Posterior cingulate gyrus (tissue), 11 donors: ENCODE measurements at places on chromosomes 6 and 20.

- DNase-seq: no peak
Observed at GRCh38 chr6:22072949-22073348, 223.9 kb downstream of the PRL start.

GRCh38 chr6:16095180-16095579 is 33.7 kb upstream of the MYLIP start:
- no peak for DNase-seq

- no peak for DNase-seq
Observed at GRCh38 chr20:15240801-15241200, 903.4 kb upstream of the FLRT3 start.

GRCh38 chr6:170402318-170403040 is 95.9 kb downstream of the FAM120B start:
- no peak for DNase-seq

DNA sequence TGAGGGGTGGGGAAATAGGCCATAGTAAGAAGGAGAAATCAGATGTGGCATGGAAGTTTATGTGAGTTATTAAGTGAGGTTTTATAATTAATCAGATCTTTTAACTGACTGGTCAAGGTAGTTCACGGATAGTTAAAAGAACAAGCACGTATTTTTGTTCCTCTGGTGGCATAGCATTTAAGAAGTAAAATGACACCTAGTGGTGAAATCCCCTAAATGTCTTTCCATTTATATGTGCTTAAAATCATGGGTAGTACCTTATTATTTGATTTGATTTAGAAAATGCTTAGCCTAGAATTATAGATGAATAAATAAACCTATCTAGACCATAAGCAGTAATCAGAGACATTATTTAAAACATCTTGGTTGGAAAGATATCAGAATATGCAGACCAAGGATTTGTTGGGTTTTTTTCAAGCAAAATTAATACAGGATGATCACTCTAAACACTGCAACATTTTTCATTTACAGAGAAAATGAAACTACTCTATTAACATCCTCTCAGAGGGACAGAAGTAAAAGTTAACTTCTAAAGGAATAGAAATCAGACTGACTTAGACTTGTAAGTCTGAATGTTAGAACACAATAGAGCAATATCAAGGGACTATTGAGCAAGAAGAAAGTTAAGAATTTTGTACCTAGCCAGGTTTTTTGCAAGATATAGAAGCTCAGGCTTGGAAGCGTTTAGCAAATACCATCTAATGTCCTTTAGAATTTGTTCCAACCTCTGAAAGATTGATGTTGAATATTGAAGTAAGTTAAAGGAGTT is 81.1 kb downstream of the STXBP5 start:
- DNase-seq: no peak

DNA sequence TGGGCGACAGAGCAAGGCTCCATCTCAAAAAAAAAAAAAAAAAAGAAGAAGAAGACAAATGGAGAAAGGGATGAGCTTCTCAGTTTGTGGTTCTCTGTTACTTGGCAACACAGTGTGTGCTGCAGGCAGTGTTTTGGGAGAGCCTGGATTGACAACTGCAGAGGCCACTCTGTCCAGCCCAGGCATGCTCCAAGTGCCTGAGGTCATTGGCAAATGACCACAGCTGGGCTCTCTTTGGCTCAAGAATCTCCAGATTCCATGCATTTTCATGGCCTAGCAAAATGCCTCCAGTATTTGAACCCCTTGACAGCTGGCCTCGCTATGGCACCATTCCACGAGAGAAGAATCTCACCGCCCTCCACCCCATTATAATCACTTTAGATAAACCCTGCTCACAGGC is 126.2 kb downstream of the ANKRD60 start:
- DNase-seq: no peak

DNA sequence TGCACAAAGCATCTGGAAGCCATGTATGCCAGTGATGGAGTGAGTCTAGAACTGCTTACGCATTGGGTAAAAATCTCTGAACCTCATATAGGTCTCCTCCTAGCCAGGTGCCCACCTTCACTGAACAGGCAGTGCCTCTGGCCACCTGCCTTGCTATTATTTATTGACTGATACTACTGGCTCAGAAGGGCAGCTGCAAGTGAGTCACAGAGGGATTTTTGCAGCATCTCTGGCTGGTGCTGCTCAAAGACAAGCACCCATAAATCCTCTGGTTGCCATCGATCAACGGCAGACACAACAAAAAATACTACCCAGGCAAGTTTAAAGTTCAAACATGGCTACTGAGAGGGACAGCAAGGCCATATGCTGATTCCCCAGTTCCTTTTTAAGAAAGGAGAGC is 279.4 kb downstream of the UBE3D start:
- no peak for DNase-seq

- DNase-seq: no peak
Observed at GRCh38 chr6:164947164-164947563, 362.2 kb downstream of the C6orf118 start.

- DNase-seq: no peak
Observed at GRCh38 chr6:113558966-113559365, 298.2 kb upstream of the MARCKS start.

GRCh38 chr6:106692112-106692818 is 62.9 kb downstream of the QRSL1 start:
- peak; percentile 18 for DNase-seq

- DNase-seq: no peak
Observed at GRCh38 chr20:36613974-36614373, 8.4 kb downstream of the RAB5IF start.

- no peak for DNase-seq
Observed at GRCh38 chr6:54881067-54881730, 34.6 kb downstream of the FAM83B start.

DNA sequence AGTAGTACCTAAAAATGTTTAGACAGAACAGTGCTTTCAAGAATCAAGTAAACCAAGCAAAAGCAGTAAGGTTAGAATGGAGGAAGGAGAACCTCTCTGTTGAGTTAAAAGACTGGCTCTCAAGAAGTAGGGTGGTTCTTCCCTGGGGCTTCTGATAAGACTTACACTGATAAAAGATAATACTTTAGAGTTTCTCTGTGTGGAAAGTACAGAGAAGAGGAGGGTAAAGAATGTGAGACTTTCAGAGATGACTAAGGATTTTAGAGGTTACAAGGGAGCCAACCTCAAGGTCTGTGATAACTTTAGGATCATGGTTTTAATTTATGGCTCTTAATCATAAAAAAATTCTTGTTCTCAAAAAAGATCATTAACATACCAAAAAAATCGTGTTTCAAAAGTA is 30.9 kb upstream of the ALDH8A1 start:
- no peak for DNase-seq

DNA sequence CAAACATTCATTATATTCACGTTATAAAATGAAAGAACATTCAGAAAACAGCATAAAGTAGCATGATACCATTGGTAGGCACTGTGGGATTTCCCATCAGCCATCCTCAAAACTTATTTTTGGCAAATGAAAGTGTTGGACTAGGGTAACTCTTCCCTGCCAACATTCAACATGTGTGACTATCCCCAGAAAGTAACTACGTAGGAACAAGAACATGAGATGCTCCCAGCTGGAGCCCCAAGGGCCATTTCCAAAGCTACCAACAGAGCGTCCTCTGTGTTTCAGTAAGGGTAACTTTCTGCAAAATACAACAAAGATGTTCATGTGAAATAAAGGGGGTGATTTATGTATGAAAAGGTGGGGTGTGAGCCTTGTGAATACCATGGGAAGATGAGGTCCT is 28.4 kb upstream of the PTPN1 start:
- DNase-seq: no peak

- no peak for DNase-seq
Observed at GRCh38 chr6:81216668-81217067, 535.8 kb downstream of the TENT5A start.

DNA sequence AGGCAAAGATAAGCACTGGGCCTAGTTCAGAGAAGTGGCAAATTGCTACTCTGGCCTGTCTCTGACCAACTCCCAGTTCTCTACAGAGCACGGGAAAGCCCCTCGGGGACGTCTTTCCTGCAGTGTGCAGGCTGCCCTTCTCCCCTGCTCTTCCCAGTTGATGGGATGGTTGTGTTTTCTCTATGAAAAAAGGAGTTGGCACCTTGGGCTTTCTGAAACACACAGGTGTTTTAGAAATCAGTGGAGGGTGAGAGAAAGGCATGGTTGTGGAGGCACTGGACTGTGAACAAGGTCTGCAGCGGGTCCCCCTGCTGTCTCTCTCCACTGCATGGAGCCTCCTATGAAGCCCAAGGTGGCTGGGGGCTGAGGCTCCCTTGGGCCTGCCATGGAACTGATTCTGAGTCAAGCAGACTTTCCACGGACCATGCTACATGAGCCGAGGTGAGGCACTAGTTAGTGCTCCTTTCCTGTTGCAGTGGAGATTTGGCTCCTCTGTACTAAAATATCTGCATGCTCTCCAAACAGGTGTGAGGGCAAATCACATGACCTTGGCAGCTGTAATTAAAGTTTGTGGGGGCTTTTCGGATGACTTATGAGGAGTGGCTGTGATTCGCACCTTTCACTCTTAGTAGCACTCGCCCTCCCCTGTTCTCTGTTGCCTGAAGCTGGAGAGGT is 16.3 kb downstream of the GTSF1L start:
- DNase-seq: no peak

DNA sequence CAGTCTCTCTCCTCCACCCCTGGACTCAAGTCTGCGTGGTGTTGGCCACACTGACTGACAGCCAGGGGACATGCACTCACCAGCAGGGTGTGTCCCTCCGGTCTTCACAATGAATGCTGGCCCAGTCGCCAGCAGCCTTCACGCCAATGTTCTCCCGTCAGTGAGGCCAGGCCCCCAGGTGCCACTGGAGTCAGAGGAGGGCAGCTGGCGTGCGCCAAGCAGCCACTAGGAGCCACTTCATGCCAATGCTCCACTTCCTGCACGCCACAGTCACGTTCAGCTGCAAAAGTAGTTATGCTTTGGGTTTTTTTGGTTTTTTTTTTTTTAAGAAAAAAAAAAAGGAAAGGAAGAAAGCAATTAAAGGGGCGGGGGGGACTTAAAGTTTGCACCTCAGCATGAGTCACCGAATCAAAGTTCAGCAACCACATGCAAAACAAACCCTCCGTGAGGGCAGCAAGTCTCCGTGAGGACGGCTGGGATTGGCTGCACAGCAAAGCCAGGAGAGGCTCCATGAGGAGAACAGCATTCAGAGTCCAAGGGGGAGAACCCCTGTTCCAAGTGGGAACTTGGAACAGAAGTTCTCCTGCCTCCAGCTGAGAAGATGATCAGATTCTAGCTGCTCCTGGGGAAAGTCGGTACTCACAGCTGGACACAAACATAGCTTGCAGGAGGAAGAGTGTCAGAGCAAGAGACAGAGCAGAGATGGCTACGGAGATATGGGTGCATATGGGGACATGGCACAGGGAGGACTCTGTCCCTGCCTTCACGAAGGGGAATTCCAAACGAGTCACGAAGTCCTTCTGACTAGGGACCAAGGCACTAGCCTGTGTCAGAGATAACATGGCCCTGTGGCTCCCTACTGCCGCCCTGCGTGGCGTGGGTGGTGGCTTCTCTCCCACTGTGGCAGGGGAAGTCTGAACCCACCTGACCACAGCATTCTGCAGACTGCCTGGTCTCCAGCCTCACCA is at the start of gene ZC3H12D:
ZC3H12D (minus strand) TSS at position 282 of the 968 bp plus-strand sequence. CDS start 10,471 bp downstream, outside the sequence.
- no peak for DNase-seq
